ENCODE measurements at places on chromosomes 11 and 22.
A peak's percentile ranks its signal among the peaks of the same experiment; 100 is the strongest.

GRCh38 chr11:19055905-19056304 lies 4.6 kb downstream of the MRGPRX2 start:
- DNase-seq, result no peak

- DNase-seq, result no peak
Measured at GRCh38 chr11:2553886-2554285, 109.1 kb downstream of the KCNQ1 start.

GRCh38 chr11:7645206-7645605 lies 28.1 kb downstream of the CYB5R2 start:
- no peak for DNase-seq

DNA sequence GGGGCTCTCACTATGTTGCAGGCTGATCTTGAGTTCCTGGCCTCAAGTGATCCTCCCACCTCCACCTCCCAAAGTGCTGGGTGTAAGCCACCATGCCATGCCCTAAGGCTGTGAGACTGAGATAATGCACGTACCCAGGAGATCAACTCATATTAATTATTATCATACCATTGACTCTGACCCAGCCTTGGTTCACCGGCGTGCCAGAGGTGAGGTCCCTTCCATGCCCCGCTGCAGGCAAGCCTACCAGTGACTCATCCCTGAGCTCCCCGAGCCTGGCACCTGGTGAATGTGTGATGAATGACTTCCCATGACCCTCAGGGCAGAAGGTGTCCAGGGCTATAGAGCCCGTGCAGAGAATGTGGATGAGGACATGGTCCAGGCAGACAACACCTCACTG lies 12.1 kb downstream of the GAL3ST1 start:
- no peak for DNase-seq

DNA sequence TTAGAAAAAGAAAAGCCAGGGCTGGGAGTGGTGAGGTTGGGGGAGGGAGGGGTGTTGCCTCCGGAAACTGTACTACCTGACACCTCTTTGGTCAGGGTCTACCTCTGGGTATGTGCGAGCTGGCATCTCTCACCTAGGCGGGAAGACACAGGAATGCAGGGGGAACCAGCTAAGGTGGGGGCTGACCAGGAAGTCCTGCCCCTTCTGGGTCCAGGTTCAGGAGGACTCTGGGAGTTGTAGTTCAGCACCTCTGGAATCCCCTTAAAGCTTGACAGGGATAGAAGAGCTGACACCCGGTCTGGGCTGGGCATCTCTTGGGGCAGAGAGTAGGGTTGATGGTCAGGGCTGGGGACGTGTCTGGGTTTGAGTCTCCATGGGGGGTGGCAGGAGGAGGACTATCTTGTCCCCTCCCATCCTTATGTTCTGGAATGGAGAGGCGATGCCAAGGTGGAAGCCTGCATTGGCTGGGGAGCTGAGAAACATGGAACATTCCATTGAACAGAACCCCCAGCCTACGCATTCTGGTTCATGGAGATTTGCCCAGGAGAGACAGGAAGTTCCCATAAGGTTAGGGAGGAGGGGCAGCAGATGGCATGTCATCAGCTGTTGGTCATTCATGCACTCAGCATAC lies 2.1 kb upstream of the KIAA1671 start:
- DNase-seq, result no peak

- DNase-seq, result no peak
Measured at GRCh38 chr22:28900379-28900925, 17.1 kb downstream of the ZNRF3 start.

GRCh38 chr11:10728154-10728553 lies 22.9 kb upstream of the CTR9 start:
- no peak for DNase-seq

DNA sequence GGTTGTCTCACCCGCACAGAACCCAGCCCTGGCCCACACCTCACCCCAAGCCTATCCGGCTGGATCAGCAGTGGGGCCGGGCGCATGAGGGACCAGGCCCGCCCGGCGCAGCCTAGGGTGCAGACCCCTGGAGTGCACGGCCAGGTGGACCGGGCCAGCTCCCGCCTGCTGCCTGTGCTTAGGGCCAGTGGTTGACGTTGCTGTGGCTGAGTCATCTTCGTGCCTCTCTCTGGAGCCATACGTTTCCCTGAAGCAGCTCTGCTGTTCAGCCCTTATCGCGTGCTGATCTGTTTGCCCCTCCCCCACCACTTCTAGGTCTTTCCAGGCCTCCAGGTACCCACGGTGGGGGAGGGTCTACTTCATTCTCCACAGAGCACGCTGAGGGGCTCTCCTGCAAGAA lies 39.5 kb downstream of the CDKN1C start:
- DNase-seq, result no peak

GRCh38 chr11:83409476-83409875 lies 123.3 kb upstream of the CCDC90B start:
- no peak for DNase-seq

- no peak for DNase-seq
Measured at GRCh38 chr11:103842795-103843194, 193.6 kb upstream of the DDI1 start.

DNA sequence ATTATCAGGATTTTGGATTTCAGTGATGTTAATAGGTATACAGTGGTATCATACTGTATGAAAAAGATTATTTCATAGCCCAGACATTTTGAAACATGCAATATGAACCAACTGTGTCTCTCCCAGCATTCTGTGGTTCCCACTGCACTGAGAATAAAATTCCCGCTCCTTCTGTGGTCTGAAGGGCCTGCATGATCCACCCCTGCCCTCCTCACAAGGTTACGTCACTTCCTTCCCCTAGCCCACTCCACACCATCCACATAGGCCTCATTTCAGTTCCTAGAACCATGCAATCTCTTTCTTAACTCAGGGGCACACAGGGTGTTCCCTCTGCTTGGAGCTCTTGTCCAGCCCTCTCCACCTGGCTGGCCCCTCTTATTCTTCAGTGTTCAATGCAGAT lies 103.1 kb downstream of the TSPAN18 start:
- DNase-seq, result no peak

DNA sequence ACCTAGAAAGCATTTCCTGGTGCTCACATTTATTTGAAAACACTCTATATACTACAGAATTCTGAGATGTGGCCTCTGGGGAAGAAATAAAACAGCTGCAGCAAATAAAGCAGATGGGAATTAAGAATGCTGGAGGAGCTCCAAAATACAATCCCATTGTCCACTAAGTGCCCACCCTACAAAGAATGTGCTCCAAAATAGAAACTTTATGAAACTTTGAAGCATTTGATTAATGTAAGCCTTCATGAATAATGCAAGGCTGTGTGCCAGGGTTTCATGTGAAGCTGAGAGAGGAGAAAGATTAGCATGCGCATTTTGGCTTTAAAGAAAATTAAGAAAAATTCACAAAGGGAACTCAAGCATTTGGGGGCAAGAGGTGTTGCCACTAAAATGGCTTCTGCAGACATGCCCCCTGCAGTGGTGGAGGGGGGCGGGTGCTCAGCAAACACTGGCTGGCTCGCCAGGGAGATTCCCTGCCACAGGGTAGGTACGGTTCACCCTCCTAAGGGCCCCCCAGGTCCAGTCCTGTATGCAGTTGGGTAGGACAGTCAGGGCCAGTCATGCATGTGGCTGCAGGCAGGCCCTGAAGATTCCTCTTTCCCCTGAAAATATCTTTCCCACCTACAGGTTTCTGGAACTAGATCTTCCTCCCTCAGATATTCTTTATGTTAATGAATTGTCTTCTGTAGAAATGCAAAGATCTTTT lies 46.6 kb upstream of the RCN1 start:
- DNase-seq, result no peak

DNA sequence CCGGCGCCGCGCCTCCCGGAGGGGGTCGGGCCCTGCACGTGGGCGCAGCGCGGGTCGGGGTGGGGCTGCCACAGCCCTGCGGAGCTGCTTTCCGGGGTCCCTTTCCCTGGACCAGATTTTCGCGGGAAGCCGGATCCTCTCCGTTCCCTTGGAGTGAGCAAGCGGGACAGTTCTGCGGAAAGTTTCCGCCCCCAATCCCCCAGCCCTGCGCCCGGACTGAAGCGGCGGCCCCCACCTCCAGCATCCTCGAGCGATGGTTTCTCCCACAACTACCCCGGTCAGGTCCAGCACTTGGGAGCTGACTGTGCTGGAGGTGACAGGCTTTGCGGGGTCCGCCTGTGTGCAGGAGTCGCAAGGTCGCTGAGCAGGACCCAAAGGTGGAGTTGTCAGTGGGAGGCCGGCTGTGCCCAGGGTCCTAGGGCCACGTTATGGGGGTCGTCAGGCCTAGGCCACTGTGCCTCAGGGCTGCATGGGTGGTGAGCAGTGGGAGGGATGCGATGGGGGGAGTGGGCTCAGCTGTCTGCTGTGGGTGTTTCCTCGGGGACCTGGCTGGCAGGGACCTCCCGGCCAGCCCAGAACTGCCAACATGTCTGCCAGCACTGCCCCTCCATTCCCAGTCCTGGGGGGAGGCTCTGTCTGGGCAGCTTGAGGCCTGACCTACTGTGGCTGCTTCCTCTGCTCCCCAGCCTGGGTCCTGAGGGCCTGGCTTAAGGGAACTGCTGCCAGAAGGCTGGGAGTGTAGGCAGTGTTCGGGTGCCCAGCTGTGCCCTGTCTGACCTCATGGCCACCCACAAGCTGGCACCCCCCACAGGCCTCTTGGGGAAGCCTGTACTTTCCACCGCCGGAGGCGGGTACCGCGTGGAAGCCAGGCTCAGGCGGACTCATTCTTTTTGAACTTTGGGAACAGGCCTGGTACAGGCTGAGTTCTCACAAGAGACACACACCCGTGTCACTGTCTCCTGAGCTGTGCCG lies 726 bp downstream of the ST3GAL4 start:
- no peak for DNase-seq

GRCh38 chr11:134765565-134765964 lies 353.5 kb upstream of the B3GAT1 start:
- DNase-seq, result no peak

- no peak for DNase-seq
Measured at GRCh38 chr11:131792243-131792642, 421.8 kb downstream of the NTM start.

- no peak for DNase-seq
Measured at GRCh38 chr11:93532806-93533205, 10.4 kb downstream of the SMCO4 start.

GRCh38 chr11:44885919-44886789 lies 64.5 kb downstream of the TP53I11 start:
- no peak for DNase-seq

DNA sequence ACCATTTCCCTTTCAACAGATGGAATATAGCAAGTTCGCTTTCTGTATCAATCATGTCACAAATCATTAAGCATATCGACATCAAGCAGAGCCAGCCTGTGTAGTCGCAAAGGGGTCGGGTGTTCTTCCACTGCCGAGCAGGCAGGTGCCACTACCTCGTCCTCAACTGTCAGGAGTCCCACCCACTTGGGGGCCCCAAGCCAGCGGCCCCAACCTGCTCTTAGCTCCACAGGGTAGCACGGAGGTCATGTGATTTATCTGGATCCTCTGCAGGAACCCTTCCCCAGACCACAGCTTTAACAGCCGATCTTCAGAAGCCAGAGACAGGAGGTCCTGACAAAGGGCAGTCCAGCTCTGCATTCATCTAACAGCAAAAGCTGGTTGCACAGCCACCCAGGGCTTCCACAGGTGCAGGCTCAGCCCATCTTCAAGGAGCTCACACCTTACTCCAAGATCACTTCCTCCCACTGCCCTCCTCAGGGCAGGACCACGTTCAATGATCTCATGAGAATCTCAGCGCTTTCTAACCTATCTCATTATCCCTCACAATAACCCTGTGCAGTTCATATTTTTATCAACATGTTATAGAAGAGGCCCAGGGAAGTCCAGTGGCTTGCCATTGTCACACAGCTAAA lies 110.2 kb downstream of the TRIM29 start:
- no peak for DNase-seq

- no peak for DNase-seq
Measured at GRCh38 chr11:45659031-45659817, 6.2 kb downstream of the CHST1 start.

DNA sequence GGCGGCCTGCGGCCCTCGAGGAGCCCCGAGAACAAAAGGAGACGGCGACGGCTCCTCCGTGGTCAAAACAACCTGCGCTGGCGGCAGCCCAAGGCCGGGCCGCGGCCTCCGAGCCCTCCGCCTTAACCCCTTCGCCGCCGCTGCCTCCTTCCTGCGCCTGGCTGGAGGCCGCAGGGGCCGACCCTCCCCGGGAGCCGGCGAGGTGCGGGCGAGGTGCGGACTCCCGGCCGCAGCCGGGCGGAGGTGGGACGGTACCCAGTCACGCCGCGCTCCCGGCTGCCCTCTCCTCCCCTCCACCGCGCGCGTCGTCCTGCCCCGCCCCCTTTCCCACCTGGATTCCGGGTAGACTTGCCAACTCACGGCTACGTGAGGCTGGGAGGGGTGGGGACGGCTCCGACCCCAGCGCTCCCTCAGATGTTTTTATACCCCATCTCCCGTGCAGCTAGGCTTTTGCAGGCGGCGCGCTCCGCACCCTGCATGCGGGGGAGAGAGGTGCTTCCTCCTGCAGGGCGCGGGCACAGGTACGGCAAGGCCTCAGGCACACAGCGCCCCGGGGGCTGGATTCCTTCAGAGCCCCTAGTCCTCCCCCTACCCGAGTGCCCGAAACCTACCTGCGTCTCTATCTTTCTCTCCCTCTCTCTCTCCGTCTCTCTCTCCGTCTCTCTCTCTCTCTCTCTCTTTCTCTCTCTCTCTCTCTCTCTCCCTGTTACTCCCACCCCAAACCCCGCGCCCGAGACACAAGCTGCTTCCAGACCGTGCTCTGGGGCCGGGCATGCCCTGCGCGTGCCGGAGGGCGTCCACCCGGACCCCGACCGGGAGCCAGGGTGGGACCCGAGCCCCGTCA lies 2.0 kb downstream of the PDGFB start:
- peak; percentile 36 for DNase-seq

DNA sequence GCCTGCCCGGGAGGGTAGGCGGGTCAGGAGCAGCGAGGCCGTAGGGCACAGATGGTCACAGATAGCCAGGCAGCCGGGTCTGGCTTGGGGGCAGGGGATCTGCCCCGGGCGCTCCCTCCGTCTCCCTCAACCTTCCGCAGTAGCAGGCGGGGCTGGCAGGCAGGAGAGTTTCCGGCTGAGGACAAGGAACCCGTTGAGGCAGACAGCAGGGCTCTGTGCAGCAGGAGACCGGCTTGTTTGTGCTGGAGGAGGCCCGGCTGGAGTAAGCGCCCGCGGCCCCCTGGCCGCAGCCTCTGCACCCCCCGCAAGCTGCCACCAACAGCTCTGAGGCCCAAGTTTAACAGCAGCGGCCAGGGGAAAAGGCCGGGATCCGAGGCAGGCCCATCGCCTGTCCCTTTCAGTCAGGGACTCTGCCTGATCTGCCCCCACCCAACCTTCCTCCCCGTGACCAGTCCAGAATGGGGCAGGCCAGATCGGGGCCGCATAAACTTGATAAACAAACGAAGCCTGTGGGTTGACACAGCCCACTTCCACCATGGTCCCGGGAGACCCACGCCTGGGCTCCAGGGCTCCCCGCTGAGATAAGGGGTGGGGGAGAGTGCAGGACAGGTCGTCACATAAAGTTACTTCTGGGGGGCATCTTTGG lies 13.6 kb downstream of the SCARF2 start:
- no peak for DNase-seq

- no peak for DNase-seq
Measured at GRCh38 chr11:32297611-32298011, 137.7 kb downstream of the WT1 start.
